Activated CD4-positive, alpha-beta memory T cell treated with anti-CD3 and anti-CD28 coated beads for 36 hours (primary cell): ENCODE measurements at places on chromosomes 13 and 19. TPM values are rescaled to one million over a fixed set of nuclear protein-coding genes. Genes with fewer than 3 reads are reported as not detected.

DNA sequence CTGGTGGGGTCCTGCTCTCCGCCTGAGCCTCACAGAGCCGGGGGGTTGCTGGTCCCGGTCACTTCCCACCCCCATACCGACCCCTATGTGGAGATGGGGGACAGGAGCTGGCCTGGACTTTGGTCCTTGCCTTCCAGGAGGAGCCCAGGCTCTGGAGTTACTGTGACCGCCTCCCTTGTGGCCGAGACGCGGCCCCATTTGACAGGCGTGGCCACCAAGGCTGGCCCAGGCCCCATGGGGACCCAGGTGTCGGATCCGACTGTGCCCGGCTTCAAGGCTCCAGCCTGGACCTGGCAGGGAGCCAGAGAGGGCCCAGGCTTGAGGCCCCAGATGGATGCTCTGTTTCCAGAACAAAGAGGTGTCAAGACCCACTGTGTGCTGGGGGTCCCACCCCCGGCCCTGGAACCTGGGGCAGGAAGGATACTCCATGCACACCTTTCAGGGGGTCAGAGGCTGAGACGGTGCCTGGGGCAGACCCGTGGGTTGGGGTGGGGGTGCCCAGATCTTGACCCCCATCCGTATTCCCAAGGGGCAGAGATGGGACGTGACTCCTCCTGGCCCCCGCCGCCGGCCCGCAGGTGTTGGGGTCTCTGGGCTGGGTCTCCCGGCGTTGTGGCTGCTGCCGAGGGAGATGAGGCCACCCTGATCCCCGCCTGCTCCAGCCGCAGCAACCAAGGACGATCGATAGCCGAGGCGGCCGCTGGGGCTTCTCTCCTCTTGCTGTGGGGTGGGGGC lies 47.8 kb upstream of the TCF3 start:
- peaks cover 8% of the 10 kb centered on the region for H3K4me1 ChIP-seq
- H3K4me3 ChIP-seq, result no peak overlapping the region
- DNase-seq, result no peak
- H3K27ac ChIP-seq, result no peak overlapping the region

DNA sequence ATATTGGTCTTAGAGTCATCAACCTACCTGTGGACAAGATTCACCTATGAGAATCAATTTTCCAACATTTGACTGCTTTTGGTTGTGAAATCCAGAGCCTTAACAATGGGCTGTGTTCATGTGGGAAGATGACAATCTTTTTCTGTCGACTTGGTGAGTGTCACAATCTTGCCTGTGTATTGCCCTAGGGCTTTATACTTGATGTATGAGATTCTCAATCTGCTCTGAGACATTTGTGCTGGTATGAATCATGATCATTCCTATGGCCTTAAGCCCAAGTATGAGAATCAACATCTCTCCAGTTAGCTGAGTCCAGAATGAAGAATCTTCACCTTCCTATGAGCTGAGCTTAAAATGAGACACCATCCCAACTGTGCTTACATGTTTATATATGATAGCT lies 68.7 kb downstream of the ZNF726 start:
- no peaks in the 10 kb centered on the region for H3K36me3 ChIP-seq
- no peak overlapping the region for H3K27ac ChIP-seq
- no peaks in the 10 kb centered on the region for H3K4me1 ChIP-seq
- no peaks in the 10 kb centered on the region for H3K27me3 ChIP-seq
- H3K4me3 ChIP-seq, result no peak overlapping the region

GRCh38 chr13:31982124-31982523 lies 49.5 kb upstream of the FRY start:
- no peak overlapping the region for H3K27ac ChIP-seq
- no peaks in the 10 kb centered on the region for H3K27me3 ChIP-seq
- no peaks in the 10 kb centered on the region for H3K4me1 ChIP-seq
- no peak overlapping the region for H3K4me3 ChIP-seq
- no peak for DNase-seq
- H3K36me3 ChIP-seq, result no peaks in the 10 kb centered on the region

DNA sequence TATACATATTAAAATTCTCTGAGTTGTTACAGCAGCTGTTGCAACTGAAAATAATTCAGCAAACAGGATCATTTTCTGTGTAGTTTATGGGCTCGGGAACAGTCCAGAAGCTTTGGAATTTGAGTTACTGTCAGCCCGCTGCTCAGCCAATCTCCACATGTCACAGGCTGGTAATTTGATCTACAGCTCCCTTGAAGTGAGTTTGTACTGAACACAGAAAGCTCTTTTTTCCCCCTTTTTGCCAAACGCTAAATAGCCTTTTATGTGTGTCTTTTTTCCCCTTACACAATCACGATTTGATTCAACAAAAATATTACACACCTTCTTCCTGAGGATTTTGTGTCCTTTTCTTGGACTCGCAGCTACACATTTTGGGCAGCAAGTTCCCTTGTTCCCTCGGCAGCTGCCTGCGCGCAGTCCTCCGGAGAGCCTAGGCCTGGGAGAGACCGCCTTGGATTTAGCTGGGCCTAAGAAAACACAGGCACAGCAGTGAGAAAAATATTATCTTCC lies 371.4 kb downstream of the KCNRG start:
- H3K36me3 ChIP-seq, result peaks cover 2% of the 10 kb centered on the region
- no peak overlapping the region for H3K4me3 ChIP-seq
- no peak for DNase-seq
- H3K27ac ChIP-seq, result no peak overlapping the region
- peaks cover 7% of the 10 kb centered on the region for H3K4me1 ChIP-seq

DNA sequence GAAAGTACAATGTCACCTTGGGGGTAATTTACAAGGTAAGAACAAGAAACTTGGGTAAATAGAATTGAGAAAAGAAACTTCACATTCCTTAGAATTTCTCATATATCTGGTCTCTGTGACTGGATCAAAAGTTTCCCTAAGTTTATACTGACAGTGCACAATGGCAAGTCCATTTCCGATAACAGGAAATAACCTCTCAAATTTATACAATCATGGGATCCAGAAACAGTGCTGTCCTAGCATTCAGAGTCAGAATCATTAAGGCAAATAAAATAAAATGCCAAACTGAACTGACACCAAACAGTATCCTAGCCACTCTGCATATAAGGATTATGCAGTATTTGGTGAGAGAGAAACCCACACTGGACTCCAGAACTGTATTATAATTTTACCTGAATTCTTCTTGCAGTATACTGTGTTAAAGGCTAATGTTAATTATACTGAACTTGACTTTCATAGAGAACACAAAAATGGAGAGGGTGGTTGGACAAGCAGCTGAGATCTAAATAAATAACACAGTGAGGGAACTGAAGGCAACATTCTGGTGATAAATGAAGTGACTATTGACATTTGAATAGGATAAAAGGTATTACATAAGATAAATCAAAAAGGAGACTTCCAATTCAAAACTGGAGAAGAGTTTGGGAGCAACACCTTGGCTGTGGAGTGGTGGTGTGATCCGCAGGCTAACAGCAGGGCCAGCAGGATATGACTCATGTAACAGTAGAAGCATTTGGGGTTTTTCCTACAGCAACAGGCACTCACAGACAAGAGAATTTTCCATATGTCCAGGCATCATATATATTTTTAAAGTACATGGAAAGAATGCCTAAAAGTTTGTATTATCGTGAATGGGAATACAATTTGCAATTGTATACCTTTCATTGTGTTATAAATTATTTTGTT lies 932.5 kb upstream of the MIR17HG start:
- H3K27me3 ChIP-seq, result no peaks in the 10 kb centered on the region
- no peak overlapping the region for H3K27ac ChIP-seq
- no peaks in the 10 kb centered on the region for H3K36me3 ChIP-seq
- no peak overlapping the region for H3K4me3 ChIP-seq
- H3K4me1 ChIP-seq, result no peaks in the 10 kb centered on the region

GRCh38 chr19:31013384-31014020 lies 335.7 kb downstream of the TSHZ3 start:
- no peak overlapping the region for H3K27ac ChIP-seq
- H3K36me3 ChIP-seq, result no peaks in the 10 kb centered on the region
- H3K4me1 ChIP-seq, result no peaks in the 10 kb centered on the region
- peaks cover 8% of the 10 kb centered on the region for H3K27me3 ChIP-seq

DNA sequence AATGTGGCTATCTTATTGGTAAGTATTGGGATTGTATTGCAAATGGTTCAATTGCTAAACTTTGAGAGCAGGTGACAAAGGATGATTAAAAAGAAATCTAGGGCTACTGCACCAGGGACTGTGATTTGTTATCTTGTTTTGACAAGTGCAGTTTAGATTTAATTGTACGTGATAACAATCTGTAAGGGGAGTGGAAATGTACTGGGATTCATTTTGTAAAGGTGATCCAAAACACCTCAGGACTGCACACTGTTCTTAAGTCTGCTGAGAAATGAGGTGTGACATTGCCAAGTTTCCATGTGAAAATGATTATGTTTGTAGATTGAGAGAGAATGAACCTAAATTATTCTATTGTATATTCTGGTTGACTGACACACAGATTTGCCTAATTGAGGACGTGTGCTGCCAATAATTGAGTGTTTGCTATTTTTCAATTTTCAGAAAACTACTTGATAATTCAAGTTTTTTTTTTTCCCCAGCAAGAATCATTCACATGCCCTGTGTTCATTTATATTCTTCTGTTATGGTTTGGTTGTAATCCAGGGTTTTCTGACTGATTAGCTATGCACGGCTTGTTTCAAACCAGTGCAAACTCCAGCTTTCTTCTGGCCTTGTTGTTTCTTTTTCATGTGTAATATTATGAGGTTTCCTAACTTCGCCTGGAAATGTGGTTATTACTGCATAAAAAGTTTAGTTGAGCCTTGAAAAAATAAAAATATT lies 308.0 kb downstream of the OLFM4 start:
- DNase-seq, result no peak
- H3K27ac ChIP-seq, result no peak overlapping the region
- no peaks in the 10 kb centered on the region for H3K4me1 ChIP-seq
- no peak overlapping the region for H3K4me3 ChIP-seq

- H3K4me1 ChIP-seq, result no peaks in the 10 kb centered on the region
- H3K4me3 ChIP-seq, result no peak overlapping the region
- DNase-seq, result no peak
- H3K36me3 ChIP-seq, result no peaks in the 10 kb centered on the region
- peaks cover 4% of the 10 kb centered on the region for H3K27me3 ChIP-seq
- no peak overlapping the region for H3K27ac ChIP-seq
Measured at GRCh38 chr13:102183509-102184182, 218.2 kb downstream of the FGF14 start.

- no peak for DNase-seq
- no peaks in the 10 kb centered on the region for H3K36me3 ChIP-seq
- H3K4me1 ChIP-seq, result no peaks in the 10 kb centered on the region
- no peak overlapping the region for H3K27ac ChIP-seq
- no peak overlapping the region for H3K4me3 ChIP-seq
- no peaks in the 10 kb centered on the region for H3K27me3 ChIP-seq
Measured at GRCh38 chr13:101382701-101383100, 33.6 kb downstream of the NALCN start.

DNA sequence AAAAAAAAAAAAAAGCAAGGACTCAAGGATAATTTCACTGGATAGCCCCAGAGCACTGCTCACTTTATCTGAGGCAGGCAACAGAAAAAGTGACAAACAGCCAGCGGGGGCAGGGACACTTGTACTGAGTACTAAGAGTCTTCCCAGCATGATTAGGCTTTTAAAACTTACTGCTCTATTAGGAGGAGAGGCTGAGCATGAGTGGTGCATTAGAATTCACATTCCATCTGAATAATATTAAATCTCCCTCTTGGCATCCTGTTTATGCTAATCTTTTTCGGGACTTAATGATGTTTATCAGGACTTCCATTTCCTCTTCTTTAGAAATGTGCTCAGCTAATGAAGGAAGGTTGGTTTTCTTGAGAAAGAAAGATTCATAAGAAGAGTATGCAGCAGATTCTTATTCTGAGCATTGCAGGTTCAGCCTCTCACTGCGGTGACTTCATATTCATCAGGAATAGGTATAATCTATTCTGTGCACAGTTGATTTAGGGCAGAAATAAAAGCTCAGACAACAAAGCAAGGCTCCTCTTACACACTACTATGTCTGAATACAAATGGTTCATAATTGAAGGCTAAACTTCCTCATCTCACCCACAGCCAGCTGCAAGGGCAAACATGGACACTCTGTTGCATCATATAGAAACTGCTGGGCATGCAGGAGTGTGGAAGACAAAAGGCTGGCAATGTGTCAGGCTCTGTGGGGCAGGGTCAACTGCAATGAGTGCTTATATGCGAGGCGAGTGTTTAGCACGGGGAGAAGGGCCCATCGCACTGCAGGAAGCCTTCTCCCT lies 107.0 kb downstream of the KL start:
- DNase-seq, result no peak
- no peak overlapping the region for H3K27ac ChIP-seq
- H3K27me3 ChIP-seq, result peaks cover 12% of the 10 kb centered on the region
- H3K36me3 ChIP-seq, result no peaks in the 10 kb centered on the region
- peaks cover 4% of the 10 kb centered on the region for H3K4me1 ChIP-seq
- H3K4me3 ChIP-seq, result no peak overlapping the region

GRCh38 chr19:16223746-16224145 lies 26.0 kb downstream of the AP1M1 start:
- peak; percentile 1 for DNase-seq
- peaks cover 4% of the 10 kb centered on the region for H3K4me1 ChIP-seq
- H3K27me3 ChIP-seq, result no peaks in the 10 kb centered on the region
- no peak overlapping the region for H3K4me3 ChIP-seq

DNA sequence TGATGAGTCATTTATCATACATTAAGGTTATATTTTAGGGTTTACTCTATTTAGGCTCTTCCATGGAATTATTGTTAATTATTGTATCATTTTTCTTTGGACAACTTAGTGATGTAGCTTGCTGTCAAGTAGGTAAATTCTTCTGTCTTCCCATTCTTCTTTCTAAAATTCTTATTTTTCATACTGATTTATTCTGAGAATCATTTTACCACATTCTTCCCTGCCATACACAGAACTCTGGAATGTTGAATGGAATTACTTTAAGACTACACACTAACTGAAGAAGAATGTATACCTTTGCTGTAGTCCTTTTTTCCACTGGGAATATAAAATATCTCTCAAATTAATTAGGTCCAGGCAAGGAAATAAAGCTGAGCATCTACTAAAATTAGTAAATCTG lies 24.5 kb upstream of the SLC7A1 start:
- no peak overlapping the region for H3K4me3 ChIP-seq
- no peaks in the 10 kb centered on the region for H3K36me3 ChIP-seq
- H3K4me1 ChIP-seq, result no peaks in the 10 kb centered on the region
- no peak overlapping the region for H3K27ac ChIP-seq
- peaks cover 20% of the 10 kb centered on the region for H3K27me3 ChIP-seq
- DNase-seq, result no peak

DNA sequence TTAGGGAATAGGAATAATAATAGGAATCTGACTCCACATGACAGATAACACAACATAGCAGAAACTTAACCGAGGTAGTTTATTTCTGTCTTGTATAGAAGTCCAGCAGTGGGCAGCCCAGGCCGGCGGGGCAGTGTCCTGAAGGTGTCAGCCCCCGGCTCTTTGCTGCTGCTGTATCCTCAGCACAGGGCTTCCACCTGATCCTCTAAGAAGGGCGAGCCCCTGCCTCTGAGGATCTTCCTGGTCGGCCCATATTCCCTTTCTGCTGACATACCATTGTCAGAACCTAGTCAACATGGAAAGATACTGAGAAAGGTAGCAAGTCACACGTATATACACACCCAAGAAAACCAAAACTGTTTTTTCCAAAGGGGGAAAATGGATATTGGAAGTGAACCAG lies 56.2 kb upstream of the GPR183 start:
- peak overlapping the region; percentile 38 for H3K27ac ChIP-seq
- H3K36me3 ChIP-seq, result peaks cover 36% of the 10 kb centered on the region
- DNase-seq, result no peak

The LSM14A gene
- 106 TPM for total RNA-seq

The OR7G1 gene
- total RNA-seq, result not detected

The KCTD4 gene
- total RNA-seq, result not detected

The MCEMP1 gene
- total RNA-seq, result not detected

The TM9SF2 gene
- 67.2 TPM for total RNA-seq

The ZNF700 gene
- total RNA-seq, result 12.9 TPM

The UBE2L5 gene
- total RNA-seq, result not detected

The KLK5 gene
- not detected for total RNA-seq

The USE1 gene
- total RNA-seq, result 24.6 TPM
